ENCODE measurements at places on chromosomes 12 and 14.

- no peak for DNase-seq
Measured at GRCh38 chr12:5756338-5756842, 188.7 kb downstream of the ANO2 start.

DNA sequence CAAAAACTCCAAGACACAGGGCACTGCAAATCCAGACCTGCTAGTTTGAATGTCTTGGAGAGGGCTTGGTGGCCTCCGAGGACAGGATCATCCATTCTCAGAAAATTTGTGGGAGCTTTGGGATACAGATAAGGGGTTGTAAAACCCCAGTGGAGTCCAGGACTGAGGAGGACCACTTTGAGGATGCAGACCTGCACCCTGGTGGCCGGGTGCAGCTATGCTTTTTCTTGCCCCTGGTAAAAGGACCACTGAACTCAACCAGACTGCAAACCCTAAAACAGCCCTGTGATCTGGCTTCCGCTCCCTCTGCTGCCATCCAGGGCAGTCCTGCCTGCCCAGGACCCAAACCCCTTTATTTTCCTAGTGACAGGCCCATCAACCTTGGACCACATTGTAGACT is 169.5 kb upstream of the DAAM1 start:
- DNase-seq = peak; percentile 7

DNA sequence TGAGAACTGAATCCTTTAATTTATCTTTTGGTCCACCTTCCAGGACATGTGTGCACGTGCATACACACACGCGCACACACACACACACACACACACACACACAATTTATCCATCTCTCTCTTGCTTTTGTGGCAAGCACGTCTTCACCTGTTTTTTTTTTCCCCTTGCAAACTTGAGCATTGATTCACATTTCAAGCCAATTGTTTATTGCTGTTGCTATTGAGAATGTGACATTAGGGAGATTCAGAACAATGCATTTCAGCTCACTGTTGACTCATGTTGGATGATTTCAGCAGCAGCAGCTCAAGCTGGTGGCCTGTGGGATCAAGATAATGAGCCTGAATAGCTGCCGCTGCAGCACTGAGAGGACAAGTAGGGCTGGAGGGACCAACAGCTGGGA is 128.9 kb downstream of the SNAPC1 start:
- peak; percentile 15 for DNase-seq

DNA sequence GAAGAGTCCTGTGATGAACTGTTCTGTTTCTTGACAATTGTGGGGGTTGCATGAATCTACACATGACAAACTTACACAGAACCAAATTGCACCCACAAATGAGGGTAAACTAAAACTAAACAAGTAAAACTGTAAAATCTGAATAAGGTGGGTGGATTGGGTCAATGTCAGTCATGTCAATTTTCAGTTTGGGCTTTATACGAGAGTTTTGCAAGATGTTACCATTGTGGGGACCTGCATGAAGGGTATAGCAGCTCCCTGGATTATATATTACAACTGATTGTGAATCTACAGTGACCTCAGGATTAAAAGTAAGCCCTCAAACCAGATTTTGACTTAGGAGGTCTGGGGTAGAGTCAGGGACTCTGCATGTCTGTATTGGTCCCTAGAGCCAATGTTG is 101.5 kb upstream of the LHX5 start:
- no peak for DNase-seq

GRCh38 chr12:104662908-104663307 is 206.2 kb downstream of the CHST11 start:
- no peak for DNase-seq

DNA sequence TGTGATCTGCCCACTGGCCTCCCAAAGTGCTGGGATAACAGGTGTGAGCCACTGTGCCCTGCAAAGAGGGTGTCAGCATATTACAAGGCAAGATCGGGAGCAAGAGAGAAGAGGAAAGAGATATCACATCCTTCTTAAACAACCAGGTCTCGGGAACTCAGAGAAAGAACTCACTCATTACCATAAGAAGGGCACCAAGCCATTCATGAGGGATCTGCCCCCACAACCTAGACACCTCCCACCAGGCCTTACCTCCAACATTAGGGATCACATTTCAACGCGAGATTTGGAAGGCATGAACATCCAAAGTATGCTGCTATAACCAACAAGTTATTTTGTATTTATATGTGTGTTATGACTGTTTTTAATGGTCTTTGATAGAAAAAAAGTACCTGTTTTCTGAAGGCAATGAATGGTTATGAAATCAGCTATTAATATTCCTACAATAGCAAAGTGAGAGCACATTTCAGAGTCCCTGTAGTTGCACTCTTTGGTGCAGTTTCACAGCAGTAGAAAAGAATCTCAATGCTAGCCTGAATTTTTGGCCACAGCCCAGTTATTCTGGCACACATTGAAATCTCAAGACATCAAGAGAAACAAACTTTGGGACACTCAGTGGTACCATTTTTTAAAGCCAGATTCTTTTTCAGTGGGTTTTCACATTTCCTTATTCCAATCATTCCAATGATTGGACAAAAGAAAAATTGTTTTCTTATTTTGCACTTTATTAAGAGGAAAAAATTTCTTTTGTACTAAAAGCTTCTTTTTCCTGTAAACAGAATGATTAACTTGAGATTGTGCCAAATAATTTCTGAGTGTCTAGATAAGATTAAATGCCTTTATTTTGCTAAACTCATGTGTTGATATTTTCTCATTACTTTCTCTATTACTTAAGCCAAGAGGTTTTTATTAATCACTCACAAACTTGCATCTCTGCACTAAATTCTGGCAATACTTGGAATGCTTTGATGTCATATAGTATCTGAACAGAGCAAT is 582.6 kb upstream of the ATP2B1 start:
- no peak for DNase-seq

GRCh38 chr14:99603471-99604277 is at the start of gene CCDC85C:
TSS of gene CCDC85C (minus strand) at chr14:99604207. CDS start at chr14:99603959, 248 bp downstream.
- DNase-seq = peak; percentile 49

GRCh38 chr14:56585461-56586084 is 6.0 kb downstream of the TMEM260 start:
- no peak for DNase-seq

- peak; percentile 69 for DNase-seq
Measured at GRCh38 chr12:90773491-90773890, 181.5 kb downstream of the CCER1 start.

- no peak for DNase-seq
Measured at GRCh38 chr14:68216079-68216478, 396.5 kb downstream of the RAD51B start.

DNA sequence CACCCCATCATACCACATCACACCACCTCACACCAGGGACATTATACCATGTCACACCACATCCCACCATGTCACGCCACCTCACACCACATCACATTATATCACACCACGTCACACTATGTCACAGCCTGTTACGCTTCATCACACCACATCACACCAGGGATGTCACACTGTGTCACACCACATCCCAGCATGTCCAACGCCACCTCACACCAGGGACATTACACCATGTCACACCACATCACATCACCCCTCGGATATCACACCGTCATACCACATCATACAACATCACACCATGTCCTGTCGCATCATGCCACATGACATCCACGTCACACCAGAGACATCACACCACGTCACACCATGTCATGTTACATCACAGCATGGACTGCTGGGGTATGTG is 235.5 kb downstream of the TMEM121 start:
- no peak for DNase-seq

- DNase-seq = peak; percentile 98
Measured at GRCh38 chr12:26691234-26691970, 141.6 kb downstream of the ITPR2 start.

DNA sequence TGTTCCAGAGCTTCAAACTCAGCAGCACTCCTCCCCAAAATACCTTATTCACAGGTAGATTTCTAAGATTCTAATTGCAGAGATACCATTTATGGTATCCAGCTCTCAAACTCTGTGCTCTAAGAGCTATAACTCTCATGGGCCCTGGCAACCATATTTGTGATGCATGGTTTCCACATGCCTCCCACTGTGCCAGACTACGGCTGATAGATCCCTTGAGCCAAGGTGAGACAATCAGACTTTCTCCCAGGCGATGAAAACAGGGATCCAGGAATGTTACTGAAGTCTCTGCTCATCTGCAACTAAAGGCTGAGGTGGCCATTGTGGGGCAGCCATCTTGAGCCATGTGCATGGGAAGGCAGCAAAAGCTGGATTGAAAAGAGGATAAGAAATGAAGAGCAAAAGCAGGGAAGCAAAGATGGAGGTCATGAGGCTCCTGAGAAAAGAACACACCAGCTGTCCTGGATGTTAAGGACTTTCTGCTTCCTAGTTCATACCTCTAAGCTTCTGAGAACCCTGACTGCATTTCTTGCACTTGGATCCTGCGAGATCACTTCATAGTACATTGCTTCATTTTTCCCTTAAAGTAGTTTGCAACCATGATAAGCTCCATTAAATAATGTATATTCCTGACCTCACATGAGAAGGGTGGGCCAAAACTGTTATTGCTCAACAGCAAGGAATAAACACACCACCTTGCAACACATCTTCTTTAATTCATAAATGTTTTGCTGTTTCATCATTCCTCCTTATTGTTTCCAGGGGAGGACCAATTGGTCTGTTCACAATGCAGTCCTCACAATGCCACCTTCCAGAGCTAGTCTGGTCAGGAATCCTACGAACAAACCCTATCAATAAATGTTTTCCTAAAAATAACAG is 5.4 kb downstream of the EGLN3 start:
- DNase-seq = no peak

DNA sequence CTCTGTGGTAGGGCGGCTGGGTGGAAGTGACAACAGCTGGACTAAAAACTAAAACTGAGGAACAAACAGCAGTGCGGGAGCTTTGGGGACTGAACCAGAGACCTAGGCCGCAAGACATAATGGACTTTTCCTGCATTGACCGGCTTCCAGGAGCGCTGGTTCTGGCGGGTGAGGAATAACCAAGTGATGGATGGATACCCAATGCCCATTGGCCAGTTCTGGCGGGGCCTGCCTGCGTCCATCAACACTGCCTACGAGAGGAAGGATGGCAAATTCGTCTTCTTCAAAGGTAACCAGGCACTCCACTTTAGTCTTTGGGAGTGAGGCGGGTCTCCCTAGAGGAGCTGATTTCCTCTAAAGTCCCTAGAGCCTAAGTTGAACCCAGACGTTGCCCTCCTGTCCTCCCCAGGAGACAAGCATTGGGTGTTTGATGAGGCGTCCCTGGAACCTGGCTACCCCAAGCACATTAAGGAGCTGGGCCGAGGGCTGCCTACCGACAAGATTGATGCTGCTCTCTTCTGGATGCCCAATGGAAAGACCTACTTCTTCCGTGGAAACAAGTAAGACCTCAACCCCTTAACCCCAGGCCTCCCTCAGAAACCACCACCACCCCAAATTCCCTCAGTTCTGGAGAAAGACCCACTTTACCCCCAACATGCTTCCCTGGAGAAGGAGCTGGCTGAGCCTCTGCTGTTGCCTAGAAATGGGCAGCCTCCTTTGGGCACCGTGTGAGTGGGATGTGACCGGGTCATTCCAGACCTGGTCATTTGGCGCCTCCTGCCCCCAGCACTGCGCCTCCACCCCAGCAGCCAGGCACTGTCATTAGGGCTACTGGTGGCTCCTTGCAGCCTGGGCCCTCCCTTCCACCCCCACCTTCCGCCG is 8.1 kb downstream of the MMP14 start:
- DNase-seq = no peak

DNA sequence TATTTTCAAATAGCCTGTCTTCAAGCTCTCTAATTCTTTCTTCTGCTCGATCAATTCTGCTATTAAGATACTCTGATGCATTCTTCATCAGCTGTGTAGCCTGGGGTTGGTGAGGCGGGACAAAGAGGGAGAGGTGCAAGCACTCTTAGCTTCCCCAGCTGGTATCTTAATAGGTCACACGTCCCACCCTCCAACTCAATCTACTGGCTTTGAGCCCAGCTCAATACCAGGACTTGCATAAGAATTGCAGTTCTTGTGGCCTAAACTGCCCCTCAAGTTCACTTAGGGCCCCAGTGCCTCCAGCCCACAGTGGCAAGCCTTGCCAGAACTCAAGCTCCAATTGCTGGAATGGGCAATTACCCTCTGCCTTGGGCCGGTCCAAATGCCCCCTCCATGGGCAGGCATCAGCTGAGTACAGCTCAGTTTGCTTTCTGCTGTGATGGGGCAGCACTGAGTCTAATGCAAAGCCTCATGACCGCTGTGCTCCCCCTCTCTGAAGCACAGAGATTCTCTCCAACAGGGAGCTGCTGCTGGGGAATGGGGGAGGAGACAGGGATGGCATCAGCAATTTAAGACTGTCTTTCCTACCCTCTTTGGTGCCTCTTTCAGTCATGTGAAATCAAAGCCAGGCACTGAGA is 5.6 kb upstream of the SPATA7 start:
- no peak for DNase-seq

GRCh38 chr14:97443412-97443811 is 646.2 kb downstream of the VRK1 start:
- DNase-seq = no peak

DNA sequence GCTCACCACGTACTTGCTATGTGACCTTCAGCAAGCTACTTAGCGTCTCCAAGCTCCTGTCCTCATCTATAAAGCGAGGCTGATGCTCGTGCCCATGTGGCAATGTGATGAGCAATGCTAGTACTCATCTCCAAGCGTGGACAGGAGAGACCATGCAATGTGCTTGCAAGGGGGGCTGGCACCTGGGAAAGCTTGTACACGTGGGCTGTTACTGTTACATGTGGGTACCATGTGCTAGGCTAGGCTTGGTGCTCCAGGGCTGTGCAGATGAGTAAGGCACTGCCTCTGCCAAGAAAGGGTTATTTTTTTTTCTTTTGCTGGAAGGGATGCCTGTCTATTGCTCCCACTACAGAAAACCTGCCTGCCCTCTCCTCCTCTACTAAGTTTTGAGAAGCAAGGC is 46.6 kb downstream of the TSPAN11 start:
- DNase-seq = no peak

- DNase-seq = no peak
Measured at GRCh38 chr14:24051176-24051788, 527 bp upstream of the CARMIL3 start.

- no peak for DNase-seq
Measured at GRCh38 chr12:10636611-10637010, 23.2 kb upstream of the MAGOHB start.

DNA sequence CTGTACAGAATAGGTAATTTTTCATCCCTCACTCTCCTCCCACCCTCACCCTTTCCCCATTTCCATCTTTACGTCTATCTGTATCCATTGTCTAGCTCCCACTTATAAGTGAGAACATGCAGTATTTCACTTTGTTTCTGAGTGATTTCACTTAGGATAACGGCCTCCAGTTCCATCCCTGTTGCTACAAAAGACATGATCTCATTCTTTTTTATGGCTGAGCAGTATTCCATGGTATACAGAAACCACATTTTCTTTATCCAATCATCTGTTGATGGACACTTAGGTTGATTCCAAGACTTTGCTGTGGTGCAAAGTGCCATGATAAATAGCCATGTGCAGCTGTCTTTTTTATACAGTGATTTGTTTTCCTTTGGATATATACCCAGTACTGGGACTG is 16.4 kb downstream of the EEA1 start:
- no peak for DNase-seq

DNA sequence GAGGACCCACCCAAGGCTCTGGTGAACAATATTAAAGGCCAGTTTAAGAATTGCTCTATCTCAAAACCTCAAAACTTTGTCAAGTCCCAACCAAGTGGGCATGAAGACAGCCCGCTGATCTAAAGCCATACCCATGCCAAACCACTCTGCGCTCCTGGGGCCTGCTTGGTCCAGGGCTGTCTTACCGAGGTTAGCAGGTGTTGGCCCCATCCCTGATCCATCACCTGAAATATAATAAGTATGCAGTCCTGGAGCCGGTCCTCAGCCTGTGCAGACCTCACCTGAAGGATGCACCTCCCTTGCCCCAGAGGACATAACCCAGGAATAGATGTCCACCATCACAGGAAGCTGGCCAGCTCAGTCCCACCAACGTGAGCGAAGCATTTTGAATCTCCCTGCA is 198.3 kb upstream of the FKBP4 start:
- DNase-seq = no peak
